ENCODE measurements at places on chromosomes 1 and 21.

GRCh38 chr1:5831600-5832335, 160.5 kb downstream of the NPHP4 start:
- DNase-seq = no peak

DNA sequence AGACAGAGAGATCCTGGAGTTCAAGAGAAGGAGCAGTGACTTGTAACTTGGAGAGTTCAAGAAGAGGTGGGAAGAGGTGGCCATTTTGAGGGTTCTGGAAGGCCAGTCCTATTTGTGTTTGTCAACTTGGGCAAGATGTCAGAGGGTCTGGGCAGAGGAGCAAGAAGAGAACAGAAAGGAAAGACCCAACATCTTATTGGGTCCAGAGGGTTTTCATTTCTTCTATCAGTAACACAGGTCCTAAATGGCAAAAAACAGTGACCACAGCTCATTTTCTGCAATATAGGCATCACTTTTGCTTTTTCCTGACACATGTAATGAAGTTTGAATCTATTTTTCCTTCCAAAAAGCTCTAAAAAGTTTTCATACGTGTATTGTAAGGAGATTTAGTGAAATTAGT, 38.3 kb upstream of the MAP10 start:
- DNase-seq = no peak

- DNase-seq = no peak
Observed at GRCh38 chr1:86441581-86441980, 17.6 kb downstream of the CLCA2 start.

GRCh38 chr21:25292396-25292795, 314.9 kb downstream of the MRPL39 start:
- DNase-seq = no peak

GRCh38 chr1:40890771-40891170, 28.6 kb upstream of the CITED4 start:
- no peak for DNase-seq

- no peak for DNase-seq
Observed at GRCh38 chr1:183318433-183318832, 99.7 kb downstream of the NMNAT2 start.

DNA sequence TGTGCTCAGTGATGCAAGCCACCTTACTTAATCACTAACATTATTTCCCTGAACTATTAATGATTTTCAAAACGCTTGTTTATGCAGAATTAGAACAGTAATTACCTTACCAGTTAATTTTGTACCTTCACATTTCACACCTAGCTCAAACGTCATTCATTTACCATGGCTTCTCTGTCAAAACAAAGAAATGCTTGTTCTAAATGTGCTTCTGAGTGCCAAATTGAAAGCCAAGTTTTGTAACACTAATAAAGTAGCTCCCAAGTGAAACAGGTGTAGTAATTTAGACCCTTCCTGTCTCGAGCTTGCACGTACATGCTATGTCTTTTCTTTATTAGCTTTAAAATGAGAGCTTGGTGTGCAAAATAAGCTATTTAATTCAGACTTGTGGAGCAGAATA, 533.7 kb upstream of the PKN2 start:
- DNase-seq = no peak

DNA sequence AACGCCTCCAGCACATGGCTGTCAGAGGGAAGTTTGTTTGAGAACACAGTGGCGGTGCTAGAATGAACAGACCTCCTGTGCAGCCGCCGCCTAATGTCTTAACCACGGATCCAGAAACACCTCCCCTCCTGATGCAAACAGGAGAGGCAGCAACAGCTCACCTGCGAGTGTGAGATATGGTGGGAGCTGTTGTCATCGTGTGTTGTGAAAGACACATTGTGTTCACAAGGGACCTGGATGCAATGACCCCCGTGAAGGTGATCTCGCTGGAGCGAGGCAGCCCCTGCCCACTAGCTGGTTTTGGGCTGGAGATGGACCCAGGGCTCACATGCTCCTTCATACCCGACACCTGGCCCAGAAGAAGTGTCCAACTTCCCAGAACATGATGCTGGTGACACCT, 315.3 kb upstream of the C1orf174 start:
- DNase-seq = no peak

GRCh38 chr1:219434285-219434922, 178.5 kb downstream of the ZC3H11B start:
- DNase-seq = no peak

DNA sequence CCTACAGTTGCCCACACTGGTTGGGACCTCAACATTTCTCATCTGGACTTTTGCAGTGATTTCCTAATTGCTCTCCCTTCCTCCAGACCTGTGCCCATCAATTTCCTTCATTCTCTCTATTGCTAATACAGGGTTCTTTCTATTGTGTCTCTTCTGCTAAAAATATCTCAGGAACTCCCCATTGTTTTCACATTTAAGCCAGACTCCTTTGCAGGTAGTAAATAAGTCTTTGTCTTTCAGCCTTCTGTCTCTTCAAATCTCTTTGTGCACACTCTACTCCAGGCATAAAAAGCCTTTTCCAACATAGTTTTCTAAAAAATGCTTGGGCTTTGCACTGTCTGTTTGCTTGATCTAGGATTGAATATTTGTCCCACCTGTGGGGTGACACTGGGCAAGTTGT, 340.6 kb downstream of the PAPPA2 start:
- DNase-seq = no peak

GRCh38 chr1:41919764-41920397, 1.2 kb upstream of the HIVEP3 start:
- DNase-seq = no peak

Measured in HS-27A (cell line).